GM13976 (cell line): ENCODE measurements at places on chromosomes 6 and 20.

DNA sequence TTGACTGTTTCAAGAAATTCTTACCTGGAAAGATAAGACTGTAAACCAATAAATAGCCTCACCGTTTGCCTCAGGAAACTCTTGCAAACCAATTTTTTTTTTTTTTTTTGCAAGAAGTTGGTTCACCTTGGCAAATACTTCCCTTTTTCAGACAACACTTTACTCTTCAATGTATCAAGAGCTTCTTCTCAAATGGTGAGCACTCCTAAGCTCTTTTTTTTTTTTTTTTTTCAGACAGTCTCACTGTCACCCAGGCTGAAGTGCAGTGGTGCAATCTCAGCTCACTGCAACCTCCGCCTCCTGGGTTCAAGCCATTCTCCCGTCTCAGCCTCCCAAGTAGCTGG lies 22.7 kb upstream of the SNTA1 start:
- no peak for DNase-seq

GRCh38 chr6:78831492-78831891 lies 35.9 kb upstream of the IRAK1BP1 start:
- no peak for DNase-seq

GRCh38 chr6:36204068-36204753 lies 7.7 kb downstream of the BRPF3 start:
- peak; percentile 47 for DNase-seq

GRCh38 chr6:79833964-79834284 lies 113.4 kb downstream of the ELOVL4 start:
- DNase-seq = no peak

DNA sequence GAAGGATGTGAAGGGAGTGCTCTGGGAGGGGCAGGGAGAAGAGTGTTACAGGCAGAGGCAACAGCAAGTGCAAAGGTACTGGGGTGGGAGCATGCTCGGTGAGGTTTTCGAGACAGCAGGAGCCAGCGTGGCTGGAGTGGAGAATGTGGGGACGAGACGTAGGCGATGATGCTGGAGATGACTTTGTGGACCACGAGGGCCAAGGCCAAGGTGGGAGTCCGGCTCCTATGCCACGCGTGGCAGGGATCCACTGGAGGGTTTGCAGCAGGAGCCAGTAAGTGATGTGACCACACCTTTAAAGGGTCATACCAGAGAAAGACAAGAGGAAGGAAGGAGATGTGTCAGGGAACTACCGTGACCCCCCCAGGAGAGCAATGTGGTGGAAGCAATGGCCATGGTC lies 7.3 kb downstream of the PTGIS start:
- no peak for DNase-seq

DNA sequence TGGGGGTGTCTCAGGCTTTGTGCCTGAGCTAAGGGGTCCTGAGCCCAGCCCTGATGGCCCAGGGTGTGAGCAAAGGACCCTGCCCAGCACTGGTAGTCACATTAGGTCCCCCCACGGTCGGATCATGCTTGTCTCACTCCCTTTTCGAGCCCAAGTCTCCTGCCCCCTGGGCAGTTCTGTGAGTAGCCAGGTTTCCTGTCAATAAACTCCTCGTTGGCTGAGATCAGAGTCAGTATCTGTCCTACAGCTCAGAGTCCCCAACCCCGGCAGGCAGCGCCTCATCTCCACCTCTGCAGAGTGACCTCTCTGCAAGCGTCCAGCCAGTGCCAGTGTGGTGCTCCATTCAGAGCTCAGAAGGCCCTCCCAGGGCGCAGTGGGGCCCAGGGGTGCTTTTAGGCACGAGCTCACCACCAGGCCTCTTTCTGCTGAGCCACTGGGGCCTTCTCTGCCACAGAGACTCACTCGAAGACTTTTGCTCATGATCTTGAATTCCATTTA lies 93.7 kb upstream of the PMEPA1 start:
- no peak for DNase-seq

- DNase-seq = peak; percentile 36
These were observed 4.8 kb downstream of the SLC32A1 start for GRCh38 chr20:38728911-38729642.

DNA sequence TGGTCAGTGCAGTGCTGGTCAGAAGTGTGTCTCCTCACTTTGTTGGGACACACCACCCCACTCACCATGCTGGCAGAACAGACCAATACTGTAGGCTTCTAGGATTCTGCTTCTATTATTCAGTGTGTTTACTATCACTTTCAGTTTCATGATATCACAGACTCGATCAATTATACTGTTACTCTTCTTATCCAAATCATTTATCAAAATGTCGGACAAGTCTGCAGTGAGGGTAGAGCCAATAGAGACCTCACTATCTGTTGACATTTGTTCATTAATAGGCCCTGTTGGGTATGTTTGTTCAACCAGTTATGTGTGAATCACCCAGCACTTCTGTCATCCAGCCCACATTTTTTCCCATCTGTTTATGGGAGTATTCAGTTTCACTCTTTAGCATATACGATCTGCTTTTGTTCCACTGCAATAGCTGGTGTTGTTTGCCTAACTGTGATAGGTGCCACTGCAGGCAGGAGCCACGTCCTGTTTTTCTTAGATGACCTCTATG lies 140.1 kb downstream of the NRN1 start:
- DNase-seq = no peak

GRCh38 chr6:74741646-74742045 lies 464.2 kb downstream of the COL12A1 start:
- no peak for DNase-seq

DNA sequence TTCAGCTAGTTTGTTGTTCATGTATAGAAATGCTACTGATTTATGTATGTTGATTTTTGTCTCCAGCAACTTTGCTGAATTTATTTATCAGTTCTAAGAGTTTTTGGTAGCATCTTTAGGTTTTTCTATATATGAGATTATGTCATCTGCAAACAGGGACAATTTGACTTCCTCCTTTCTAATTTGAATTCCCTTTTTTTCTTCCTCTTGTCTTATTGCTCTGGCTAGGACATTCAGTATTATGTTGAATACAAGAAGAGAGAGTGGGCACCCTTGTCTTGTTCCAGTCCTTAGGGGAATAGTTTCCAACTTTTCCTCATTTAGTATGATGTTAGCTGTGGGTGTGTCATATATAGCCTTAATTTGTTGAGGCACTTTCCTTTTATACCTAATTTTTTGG lies 58.2 kb downstream of the CDH26 start:
- DNase-seq = no peak

- DNase-seq = no peak
These were observed 30.5 kb upstream of the HFE start for GRCh38 chr6:26056583-26057350.

DNA sequence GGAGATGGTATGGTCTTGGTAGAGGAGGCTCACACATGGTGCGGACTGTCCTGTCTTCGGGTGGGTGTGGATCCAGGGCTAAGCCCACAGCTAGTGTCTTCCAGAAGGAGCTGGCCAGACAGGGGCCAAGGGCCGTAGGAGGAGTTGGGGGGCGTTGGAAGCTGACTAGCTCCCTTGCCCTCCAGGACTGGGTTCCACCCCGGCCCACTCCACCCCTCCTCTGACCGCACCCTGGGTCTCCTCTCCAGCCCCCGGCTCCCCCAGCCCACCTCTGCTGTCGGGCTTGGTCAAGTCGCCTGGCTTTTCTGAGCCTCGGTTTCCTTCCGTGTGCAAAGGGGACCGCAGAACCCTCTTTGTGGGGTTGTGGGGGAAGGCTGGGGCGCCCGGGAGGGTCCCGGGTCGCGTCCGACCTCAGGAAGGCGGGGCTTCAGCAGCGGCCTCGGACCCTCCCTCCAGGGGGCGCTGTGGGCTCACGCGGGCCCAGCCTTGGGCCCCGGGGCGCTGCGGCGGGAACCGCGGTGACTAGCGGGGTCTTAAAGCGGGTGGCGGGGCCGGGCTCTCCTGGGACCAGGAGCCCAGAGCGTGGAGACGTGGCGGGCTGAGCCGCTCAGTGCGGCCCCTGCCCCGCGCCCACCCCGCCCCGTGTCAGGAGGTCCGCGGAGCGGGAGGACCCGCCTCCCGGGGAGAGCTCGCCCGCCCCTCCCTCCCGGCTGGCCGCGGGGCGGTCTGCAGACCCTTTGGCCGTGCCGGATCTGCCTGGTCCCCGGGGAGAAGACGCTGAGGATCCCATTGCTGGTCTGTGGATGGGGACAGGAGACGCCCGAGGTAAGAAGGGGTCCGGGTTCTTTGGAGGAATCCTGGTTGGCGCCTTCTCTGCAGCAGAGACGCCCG lies 5.4 kb downstream of the NPBWR2 start:
- DNase-seq = peak; percentile 90

- no peak for DNase-seq
These were observed 31.5 kb downstream of the NINL start for GRCh38 chr20:25553819-25554296.

DNA sequence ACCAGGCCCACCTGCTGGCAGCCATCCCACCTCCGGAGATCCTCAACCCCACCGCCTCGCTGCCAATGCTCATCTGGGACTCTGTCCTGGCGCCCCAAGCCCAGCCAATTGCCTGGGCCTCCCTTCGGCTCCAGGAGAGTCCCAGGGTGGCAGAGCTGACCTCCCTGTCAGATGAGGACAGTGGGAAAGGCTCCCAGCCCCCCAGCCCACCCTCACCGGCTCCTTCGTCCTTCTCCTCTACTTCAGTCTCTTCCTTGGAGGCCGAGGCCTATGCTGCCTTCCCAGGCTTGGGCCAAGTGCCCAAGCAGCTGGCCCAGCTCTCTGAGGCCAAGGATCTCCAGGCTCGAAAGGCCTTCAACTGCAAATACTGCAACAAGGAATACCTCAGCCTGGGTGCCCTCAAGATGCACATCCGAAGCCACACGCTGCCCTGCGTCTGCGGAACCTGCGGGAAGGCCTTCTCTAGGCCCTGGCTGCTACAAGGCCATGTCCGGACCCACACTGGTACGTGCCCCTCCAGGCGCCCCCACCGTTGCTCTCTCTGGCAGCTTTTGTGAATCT lies 1.1 kb downstream of the SNAI1 start:
- no peak for DNase-seq

GRCh38 chr20:9078826-9079731 lies 10.2 kb downstream of the PLCB4 start:
- no peak for DNase-seq

DNA sequence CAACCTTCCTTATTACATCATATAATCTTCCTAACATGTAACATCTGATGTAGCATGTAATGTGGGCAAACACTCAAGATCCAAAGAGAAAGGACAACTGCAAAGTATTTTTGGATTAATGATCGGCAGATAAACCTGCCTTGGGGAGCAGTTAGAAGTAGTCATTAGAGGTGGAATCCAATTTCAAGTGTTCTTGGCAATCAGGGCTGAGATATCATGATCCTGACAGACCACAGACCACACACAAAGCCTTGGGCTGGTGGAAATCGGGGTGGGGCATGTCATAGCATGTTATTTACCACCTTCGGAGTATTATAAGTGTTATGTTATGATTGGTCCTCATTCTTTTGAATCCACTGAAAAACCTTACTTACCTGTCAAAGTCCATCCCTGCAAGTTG lies 16.3 kb downstream of the NCOA5 start:
- DNase-seq = no peak

- DNase-seq = no peak
These were observed 48.8 kb downstream of the MCUR1 start for GRCh38 chr6:13765570-13765969.

DNA sequence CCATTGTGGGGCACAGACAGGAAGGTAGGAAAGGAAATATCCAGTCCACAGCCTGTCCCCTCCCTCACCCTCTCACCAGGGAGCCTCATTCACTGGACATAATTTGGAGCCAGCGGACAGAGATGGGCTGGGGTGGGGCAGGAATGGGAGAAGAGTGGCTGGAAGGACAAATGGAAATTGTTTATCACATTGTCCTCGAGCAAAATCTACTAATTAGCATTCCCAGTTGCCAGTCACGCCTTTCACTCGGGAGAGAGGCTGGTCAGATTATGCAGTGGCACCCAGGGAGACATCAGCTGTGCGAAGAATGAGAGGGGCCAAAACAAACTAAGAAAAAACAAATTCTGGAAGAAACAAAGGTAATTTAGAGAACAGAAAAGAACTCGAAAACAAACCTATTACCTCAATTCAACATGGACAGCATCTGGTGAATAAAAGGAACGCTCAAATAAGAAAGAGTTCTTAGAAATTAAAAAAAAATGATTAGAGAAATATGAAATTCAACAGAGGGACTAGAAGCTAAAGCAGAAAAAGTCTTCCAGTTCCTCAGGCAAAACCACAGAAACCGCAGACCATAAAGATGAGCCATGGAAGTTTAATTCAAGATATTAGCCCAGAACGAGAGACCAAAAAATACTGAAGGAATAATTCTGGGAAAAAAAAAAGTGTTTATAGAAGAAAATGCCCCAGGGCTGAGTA lies 108.5 kb upstream of the RALGAPA2 start:
- no peak for DNase-seq

- DNase-seq = no peak
These were observed 1.2 kb upstream of the TP53RK start for GRCh38 chr20:46690219-46691106.

- no peak for DNase-seq
These were observed 519.4 kb downstream of the CDKAL1 start for GRCh38 chr6:21053612-21054011.

DNA sequence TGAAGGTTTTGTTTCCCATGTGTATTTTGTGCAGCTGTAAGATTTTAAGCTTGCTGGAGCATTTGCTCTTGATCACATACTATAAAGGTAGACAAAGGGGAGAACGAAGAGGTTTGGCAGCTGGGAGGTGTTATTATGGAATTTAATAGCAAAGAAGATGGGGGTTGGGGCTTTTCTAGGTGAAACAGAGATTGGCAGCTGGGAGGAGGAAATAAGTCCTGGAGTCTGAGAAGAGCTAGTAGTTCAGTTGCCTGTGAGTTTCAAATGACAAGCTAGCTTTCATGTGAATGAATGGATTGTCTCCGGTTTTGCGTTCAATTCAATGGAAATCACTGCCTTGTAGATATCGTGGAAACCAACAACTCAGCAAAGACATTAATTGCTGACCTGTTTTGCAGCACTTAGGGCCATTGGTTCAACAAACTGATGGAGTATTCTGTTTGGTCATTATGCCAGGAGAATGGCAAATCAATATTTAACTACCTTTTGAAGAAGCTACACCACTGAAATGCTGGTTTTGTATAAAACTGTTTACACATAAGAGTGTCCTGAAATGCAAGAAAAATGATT lies 38.1 kb upstream of the FLRT3 start:
- no peak for DNase-seq

DNA sequence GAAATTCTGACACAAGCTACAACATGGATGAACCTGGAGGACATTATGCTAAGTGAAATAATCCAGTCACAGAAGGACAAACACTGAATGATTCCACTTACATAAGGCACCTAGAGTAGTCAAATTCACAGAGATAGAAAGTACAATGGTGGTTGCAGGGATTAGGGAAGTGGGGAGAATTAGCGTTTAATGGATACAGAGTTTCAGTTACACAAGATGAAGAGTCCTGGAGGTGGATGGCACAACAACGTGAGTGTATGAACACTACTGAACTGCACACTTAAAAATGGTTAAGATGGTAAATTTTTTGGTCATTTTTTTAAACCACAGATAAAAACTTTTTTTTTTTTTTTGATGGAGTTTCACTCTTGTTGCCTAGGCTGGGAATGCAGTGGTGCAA lies 24.7 kb downstream of the MOCS3 start:
- no peak for DNase-seq
